ENCODE measurements at places on chromosomes 6 and 20.

DNA sequence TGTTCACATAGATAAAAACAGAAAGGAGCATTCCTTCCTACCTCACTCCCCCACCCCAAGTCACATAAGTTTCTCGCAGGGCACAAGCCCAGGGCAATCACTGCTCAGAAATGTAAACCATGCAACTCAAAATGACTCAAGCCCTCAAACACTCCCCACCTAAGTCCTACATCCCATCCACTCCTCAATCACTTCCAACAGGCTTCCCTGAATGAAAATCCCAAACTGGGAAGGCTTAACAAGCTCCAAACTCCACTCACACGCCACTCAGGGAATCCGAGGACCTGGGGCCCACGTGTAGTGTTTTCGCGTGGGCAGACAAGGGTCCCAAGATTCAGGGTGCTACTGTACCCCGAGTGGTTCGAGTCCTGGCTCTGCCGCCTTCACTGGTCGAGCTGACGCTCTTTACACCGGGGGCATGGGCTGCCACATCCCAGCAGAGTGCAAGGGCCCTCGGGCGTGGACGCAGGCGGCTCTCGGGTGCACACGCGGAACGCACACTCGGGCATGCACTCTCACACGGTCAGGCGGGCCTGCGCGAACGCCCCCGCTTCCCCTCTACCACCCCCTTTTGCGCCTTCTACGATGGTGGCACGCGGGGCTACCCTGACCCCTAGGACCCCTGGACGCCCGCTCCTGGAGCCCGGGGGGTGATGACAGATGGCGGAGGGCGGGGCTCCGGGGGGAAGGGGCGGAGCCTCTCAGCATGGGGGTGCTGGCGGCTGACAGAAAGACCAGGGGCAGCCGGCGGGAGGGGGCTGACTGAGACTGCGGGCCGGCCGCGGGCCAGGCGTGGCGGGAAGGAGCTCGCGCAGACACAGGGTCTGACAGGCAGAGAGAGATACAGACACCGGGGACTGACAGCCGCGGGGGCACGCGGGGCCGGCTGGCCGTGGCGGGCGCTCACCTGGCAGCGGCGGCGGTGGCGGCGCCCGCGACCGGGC is 657 bp downstream of the ZHX3 start:
- peak; percentile 84 for DNase-seq

- DNase-seq = no peak
These were observed 3.9 kb upstream of the INSM1 start for GRCh38 chr20:20363799-20364592.

GRCh38 chr6:12182676-12183075 is 107.5 kb upstream of the EDN1 start:
- DNase-seq = no peak

DNA sequence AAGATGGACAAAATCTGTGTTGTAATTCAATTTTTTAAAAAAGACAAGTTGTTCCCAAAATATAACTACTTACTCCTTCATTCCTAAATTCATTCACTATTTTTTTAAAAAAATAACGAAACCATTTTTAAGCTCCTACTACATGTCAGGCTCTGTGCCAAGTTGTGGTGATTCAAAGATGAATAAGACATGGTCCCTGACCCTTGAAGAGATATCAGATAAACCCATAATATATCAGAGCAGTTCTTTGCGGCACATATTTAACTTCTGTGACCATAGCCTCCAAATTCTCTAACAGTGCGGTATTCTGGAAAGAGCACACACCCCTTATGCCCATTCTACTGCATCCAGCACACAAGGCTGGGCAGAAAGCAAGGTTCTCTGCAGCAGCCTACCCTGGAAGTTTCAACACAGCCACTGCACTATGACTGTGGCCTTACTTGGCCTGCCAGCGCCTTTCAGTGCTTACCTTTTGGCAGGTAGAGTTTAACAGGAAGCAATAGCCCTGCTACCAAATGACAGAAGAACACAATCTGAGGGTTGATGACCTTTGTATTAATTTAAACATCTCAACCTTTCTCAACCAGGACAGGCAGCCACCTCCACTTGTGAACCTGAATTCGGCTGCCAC is 406.5 kb downstream of the BTBD9 start:
- no peak for DNase-seq

DNA sequence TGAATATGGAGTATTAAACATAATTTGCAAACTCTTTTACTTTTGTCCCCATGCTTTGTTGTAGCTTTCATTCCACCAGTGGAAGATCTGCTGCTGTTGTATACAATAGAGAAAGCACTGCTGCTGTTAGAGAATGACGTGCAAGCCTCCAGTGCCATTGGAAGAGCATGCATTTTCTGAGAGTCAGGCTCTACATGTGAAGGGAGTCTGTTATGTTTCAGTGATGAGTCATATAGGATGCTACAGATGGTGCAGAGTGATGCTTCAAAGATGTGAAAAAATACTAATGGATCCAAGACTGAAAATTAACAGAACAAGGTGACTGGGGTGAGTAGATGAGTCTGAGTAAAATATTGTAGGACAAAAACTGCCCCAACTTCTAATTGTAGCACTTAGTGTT is 22.4 kb upstream of the BACH2 start:
- DNase-seq = no peak

DNA sequence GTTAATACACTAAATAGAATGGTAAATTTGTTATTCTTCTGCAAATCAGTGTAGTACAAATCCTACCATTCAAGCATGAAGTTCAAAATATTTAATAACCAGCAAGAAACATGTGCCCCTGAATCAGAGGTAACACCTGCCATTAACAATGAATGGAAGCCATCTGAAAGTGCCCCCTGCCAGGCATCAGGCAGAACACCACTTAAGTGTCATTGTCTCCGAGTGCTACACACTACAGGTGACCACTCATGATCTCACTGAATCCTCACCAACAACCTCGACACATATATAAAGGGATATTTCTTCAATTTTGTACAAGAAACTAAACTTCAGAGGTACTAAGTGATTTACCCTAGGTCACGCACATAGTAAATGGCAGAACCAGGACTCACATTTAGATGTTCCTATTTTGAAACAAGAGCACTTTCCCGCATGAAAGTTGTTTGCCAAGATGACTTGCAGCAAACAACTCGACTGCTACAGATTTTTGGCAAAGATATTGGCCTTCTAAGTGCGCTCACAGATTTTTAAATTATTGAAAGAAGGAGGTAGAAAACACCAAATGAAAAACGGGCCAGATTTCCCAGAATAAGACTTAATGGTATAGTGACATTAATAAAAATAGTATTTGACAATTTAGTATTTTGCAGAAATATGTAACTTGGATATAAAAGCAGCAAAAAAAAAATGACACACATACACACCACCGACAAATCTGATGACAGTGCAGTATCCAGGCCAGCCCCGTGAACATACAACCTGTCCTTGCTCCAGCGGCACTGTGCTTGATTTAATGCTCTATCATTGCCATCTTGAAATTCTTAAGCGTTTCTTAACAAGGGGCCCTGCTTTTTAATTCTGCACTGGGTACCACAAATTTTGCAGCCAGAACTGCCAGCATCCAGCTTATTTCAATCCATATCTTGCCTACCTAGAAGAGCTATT is 274.5 kb downstream of the ALDH8A1 start:
- no peak for DNase-seq

DNA sequence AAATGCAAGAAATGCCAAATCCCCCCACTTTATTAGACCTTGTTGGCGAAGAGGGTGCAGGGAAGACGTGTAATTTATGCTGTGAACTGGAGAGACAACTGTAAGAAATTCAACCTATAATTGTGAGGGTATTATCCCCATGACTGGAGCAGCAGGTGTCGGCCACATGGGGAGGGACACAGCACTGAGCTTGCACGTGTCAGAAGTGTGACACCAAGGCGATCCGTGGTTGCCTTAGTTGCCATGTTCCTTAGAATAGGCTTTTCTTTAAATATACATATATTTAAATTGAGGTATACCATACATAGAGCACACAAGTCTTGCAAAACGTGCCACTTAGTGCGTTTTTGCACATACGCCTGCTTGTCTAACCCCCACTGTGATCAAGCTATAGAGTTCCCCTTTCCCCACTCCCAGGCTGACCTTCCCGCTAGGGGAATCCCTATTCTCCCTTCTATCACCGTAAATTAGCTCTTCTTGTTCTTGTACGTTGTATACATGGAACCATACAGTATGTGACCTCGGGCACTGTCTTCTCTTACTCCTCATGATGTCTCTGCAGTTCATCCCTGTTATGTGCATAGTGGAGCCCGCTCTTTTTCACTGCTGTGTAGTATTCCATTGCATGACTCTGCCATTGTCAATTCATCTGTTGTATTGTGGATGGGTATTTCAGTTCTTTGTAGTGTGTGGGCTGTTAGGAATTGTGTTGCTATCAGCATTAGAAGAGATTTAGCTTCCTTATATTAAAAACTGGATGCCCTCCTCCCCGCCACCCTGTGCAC is 81.6 kb upstream of the PMEPA1 start:
- DNase-seq = no peak

DNA sequence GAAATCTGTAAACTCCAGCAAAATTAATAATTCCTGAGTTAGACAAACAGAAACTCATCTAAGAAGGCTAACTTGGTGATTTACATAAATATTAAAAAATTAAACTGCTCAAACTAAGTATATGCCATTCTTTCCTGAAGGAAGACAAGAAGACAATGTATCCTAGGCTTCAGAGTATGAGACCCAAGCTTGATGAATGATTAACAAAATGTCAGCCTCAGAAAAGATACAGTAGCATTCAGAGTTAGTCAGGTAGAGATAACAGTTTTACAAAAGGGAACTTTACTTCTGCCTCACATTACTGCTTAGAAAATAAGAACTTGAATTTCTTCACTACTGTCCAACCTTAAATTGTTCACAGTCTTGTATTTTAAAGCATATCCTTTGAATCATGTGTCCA is 12.0 kb downstream of the CSNK2A1 start:
- DNase-seq = no peak

GRCh38 chr20:61438285-61438684 is 186.2 kb downstream of the CDH4 start:
- no peak for DNase-seq

GRCh38 chr6:109793021-109793420 is 101.9 kb downstream of the FIG4 start:
- DNase-seq = no peak

- no peak for DNase-seq
These were observed 70.8 kb upstream of the FOXC1 start for GRCh38 chr6:1538810-1539478.

- no peak for DNase-seq
These were observed 584.2 kb downstream of the BCKDHB start for GRCh38 chr6:80690551-80691131.

GRCh38 chr6:126812010-126812409 is 306.5 kb upstream of the RSPO3 start:
- DNase-seq = no peak

- no peak for DNase-seq
These were observed 12.4 kb downstream of the WFDC3 start for GRCh38 chr20:45779011-45779915.

- peak; percentile 94 for DNase-seq
These were observed 27.6 kb upstream of the SRF start for GRCh38 chr6:43143235-43144128.

DNA sequence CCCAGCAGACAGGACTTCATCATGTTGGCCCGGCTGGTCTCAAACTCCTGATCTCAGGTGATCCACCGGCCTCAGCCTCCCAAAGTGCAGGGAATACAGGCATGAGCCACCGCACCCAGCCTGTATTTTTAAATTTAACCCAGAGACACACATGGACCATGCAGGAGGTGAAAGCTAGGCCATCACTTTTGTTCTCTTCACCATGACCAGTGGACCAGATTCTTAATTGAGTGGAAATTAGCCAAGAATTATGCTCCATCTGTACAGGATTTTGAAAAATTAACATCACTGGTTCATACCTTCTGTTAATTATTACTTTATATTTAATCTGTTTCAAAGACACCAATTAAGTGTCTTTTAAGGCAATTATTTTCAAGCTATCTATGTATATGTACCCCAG is 493.6 kb upstream of the NOX3 start:
- no peak for DNase-seq

DNA sequence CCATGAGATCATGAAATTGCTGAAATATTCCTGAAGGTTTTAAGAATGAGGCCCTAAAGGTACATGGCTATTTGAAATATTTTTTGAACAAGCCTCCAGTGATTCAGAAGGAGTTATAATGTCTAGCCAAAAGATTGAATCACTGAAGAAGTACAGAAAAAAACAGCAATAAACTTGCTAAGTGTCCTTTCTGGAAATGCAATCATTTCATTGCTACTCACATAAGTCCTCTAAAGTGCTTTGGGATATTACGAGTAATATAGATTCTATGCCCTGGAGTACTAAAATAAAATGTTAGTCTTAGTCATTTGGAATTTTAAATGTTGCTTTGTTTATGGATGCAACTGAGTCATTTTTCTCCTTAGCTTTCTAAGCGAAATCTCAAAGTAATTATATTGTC is 32.7 kb downstream of the CENPW start:
- no peak for DNase-seq

- no peak for DNase-seq
These were observed 10.2 kb downstream of the ARFGEF2 start for GRCh38 chr20:48931527-48932374.

DNA sequence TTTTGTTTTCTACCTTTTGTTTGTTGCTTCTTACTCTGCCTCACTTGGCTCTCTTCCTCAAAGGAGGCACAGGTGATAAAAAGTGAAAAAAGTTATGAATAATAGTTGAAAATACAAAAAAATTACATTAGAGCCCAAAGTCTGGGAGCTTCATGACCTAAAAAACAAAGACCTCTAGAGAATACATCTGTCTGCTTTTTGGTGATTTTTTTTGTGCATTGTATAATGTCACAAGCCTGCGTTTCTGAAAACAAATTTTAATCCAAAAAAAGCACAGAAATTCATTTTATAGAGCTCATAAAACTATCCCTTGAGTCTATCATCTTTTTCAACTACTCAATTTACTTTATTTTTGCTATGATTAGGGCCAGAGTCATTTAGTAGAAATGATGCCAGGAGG is 41.4 kb upstream of the ARHGAP18 start:
- DNase-seq = no peak

DNA sequence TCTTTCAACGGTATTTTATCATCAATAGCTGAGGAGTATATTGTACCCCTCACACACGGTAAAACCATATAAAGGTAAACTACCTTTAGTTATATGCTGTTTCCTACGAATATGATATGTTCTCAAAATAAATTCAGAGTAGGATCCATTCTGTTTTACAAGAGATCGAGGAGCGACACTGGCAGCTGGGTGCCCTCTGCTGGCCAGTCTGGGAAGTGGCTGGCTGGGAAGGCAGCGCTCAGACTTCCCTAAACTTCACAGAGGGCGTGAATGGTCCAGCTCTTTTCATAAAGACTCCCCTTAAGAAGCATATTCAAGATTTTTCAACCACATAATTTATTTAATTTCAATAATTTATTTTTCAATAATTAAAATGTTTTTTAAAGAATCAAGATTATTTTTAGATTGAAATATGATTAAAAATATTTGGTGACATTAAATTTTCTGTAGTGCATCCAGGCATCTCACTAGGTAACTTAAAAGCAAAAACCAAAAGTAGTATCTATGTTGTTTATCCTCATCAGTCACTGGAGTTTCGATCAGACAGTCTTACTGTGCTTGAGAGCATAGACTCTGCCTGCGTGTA is 187.5 kb upstream of the PDE10A start:
- DNase-seq = peak; percentile 58
